A375 (cell line): ENCODE measurements at places on chromosomes 5 and 9. TPM values are rescaled to one million over a fixed set of nuclear protein-coding genes. Genes with fewer than 3 reads are reported as not detected.

Gene GNA14
- total RNA-seq = not detected in 2 replicates

Gene RPS23
- total RNA-seq = 4,987 and 6,213 TPM in 2 replicates

Gene GLRA1
- total RNA-seq = not detected in 2 replicates

Gene IFNA2
- not detected in 2 replicates for total RNA-seq

Gene TEX10
- total RNA-seq = 40.1 and 42.2 TPM in 2 replicates

Gene PCDHB13
- total RNA-seq = 2.4 and 2.9 TPM in 2 replicates

Gene ETF1
- total RNA-seq = 162 and 168 TPM in 2 replicates

Gene SLC34A1
- total RNA-seq = 0.34 and 0.61 TPM in 2 replicates

Gene SGCD
- total RNA-seq = 0.08 TPM in 1 of 2 replicates, not detected in the other

Gene PCDHGA4
- 1.9 and 2.0 TPM in 2 replicates for total RNA-seq

Gene ECSCR
- total RNA-seq = 1.2 TPM in 1 of 2 replicates, not detected in the other

Gene C9
- not detected in 2 replicates for total RNA-seq

Gene TENT4A
- 22.9 and 23.3 TPM in 2 replicates for total RNA-seq

Gene BHMT2
- total RNA-seq = not detected in 2 replicates

Gene EMB
- total RNA-seq = 19.6 and 20.8 TPM in 2 replicates

Gene ANXA2R
- 2.8 and 3.7 TPM in 2 replicates for total RNA-seq

Gene ZNF462
- 22.0 and 26.3 TPM in 2 replicates for total RNA-seq

Gene FSD1L
- 2.8 and 5.5 TPM in 2 replicates for total RNA-seq

Gene ADGRD2
- not detected in 2 replicates for total RNA-seq

Gene FOXD4L4
- total RNA-seq = 0.03 TPM in 1 of 2 replicates, not detected in the other

Gene PANK3
- total RNA-seq = 23.7 and 28.7 TPM in 2 replicates

Gene SLC36A3
- not detected in 2 replicates for total RNA-seq

Gene SLC46A2
- total RNA-seq = not detected in 2 replicates

Gene ZNF169
- 2.7 and 3.0 TPM in 2 replicates for total RNA-seq

Gene CDH9
- 0.27 TPM in 1 of 2 replicates, not detected in the other for total RNA-seq

Gene ABO
- not detected in 2 replicates for total RNA-seq

Gene BTNL3
- total RNA-seq = not detected in 2 replicates

Gene TLN1
- total RNA-seq = 168 and 176 TPM in 2 replicates

Gene LCN15
- total RNA-seq = not detected in 2 replicates

Gene FRMPD1
- not detected in 2 replicates for total RNA-seq

Gene SOX30
- not detected in 2 replicates for total RNA-seq

Gene PLPP7
- total RNA-seq = 8.4 and 8.9 TPM in 2 replicates

Gene PCDHB9
- total RNA-seq = 3.1 and 4.1 TPM in 2 replicates

Gene TOMM5
- total RNA-seq = 449 and 470 TPM in 2 replicates

Gene FOXE1
- not detected in 2 replicates for total RNA-seq

Gene SLC34A3
- total RNA-seq = not detected in 2 replicates

Gene S1PR3
- total RNA-seq = not detected in 2 replicates

Gene TMEM161B
- total RNA-seq = 18.5 and 20.1 TPM in 2 replicates

Gene PNPLA7
- total RNA-seq = 1.3 and 1.8 TPM in 2 replicates

Gene FRMD3
- total RNA-seq = 6.4 and 8.4 TPM in 2 replicates

Gene TAL2
- total RNA-seq = 0.24 TPM in 1 of 2 replicates, not detected in the other

Gene SLC6A3
- not detected in 2 replicates for total RNA-seq

Gene CDC25C
- 15.4 and 17.2 TPM in 2 replicates for total RNA-seq

Gene SLC6A19
- not detected in 2 replicates for total RNA-seq

Gene ZNF483
- total RNA-seq = 3.3 and 3.8 TPM in 2 replicates

Gene NR2F1-AS1
- 4.2 and 6.8 TPM in 2 replicates for total RNA-seq

Gene CDKN2B
- total RNA-seq = not detected in 2 replicates

Gene HTR4
- not detected in 2 replicates for total RNA-seq

Gene ANKRD31
- total RNA-seq = 0.32 and 0.34 TPM in 2 replicates

Gene DAPK1
- 0.58 and 2.1 TPM in 2 replicates for total RNA-seq

Gene DRD1
- not detected in 2 replicates for total RNA-seq

Gene AQP7
- total RNA-seq = not detected in 2 replicates

Gene CSF2
- total RNA-seq = 4.1 and 9.3 TPM in 2 replicates

Gene F2RL2
- 4.0 and 4.7 TPM in 2 replicates for total RNA-seq

Gene ZMAT2
- total RNA-seq = 54.2 and 64.0 TPM in 2 replicates

Gene SVEP1
- total RNA-seq = 0.72 and 0.98 TPM in 2 replicates

Gene CCDC192
- total RNA-seq = 0.27 TPM in 1 of 2 replicates, not detected in the other

Gene PLGRKT
- total RNA-seq = 16.4 and 19.9 TPM in 2 replicates
